ENCODE measurements at places on chromosomes 12 and 14. TPM values are rescaled to one million over a fixed set of nuclear protein-coding genes. Genes with fewer than 3 reads are reported as not detected.

Gene ENDOU
- not detected for total RNA-seq

Gene ERP27
- total RNA-seq = 2.3 TPM

Gene PRB2
- total RNA-seq = not detected

Gene CLEC4A
- total RNA-seq = 0.98 TPM

DNA sequence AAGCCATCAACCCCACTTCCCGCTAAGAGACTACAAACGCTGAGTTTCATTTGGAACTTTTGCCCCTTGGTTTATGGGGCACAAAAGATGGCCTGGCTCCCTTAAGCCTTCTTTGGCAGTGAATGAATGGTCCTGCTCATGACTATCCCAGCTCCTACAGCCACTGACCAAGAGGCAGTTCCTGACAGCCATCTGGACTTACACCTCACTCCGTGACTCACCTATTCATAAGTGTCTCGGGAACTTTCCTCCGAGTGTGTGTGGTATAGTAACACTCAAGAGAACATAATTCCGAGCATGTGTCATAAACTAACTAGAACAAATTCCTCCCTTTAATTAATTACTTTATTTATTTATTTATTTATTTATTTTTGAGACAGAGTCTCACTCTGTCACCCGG, 51.9 kb upstream of the NUDT4 start:
- H3K36me3 ChIP-seq = no peaks in the 10 kb centered on the region
- no peaks in the 10 kb centered on the region for H3K27me3 ChIP-seq
- no peaks in the 10 kb centered on the region for H3K4me1 ChIP-seq
- H3K27ac ChIP-seq = no peak overlapping the region
- DNase-seq = no peak
- no peak overlapping the region for H3K4me3 ChIP-seq

GRCh38 chr14:54048311-54048710, 91.7 kb upstream of the BMP4 start:
- H3K4me1 ChIP-seq = no peaks in the 10 kb centered on the region
- no peak overlapping the region for H3K4me3 ChIP-seq
- H3K36me3 ChIP-seq = no peaks in the 10 kb centered on the region
- no peak for DNase-seq

DNA sequence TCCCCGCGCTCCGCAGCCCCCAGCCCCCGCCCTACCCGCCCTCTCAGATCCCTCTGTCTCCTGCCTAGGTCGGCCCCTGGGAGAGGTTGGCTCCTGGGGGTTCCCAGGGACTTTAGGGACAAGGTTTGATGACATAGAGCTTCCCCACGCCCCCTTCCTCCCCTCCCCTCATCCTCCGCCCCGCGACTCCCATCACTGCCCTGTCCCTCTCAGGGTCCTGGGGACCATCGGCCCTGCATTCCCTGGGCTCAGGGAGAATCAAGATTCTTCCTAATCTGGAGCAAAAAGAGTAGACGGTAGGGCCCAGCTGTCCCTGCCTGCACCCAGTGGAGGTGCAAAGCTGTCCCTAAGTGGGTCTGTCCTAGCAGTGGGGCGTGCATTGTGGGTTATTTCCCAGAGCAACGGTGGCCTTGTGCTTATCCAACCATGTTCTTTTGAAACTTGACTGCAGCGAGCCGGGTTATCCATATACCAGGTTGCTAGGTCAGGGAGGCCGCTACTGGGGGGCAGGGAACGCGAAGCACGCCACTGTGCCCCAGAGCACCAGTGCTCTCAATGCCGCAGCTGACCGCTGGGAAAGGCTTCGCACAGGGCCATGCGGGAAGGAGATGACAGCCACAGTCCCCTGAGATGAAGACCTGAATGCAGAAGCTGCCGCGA, 124.4 kb upstream of the PRMT8 start:
- no peaks in the 10 kb centered on the region for H3K4me1 ChIP-seq
- DNase-seq = no peak
- H3K36me3 ChIP-seq = no peaks in the 10 kb centered on the region
- H3K4me3 ChIP-seq = no peak overlapping the region

GRCh38 chr12:47757364-47757839, 1.3 kb downstream of the RAPGEF3 start:
- H3K36me3 ChIP-seq = no peaks in the 10 kb centered on the region
- no peak for DNase-seq
- H3K27me3 ChIP-seq = no peaks in the 10 kb centered on the region
- H3K4me1 ChIP-seq = peaks cover 30% of the 10 kb centered on the region

- no peak for DNase-seq
- H3K4me1 ChIP-seq = no peaks in the 10 kb centered on the region
- no peak overlapping the region for H3K4me3 ChIP-seq
- H3K27me3 ChIP-seq = no peaks in the 10 kb centered on the region
- H3K27ac ChIP-seq = no peak overlapping the region
Measured at GRCh38 chr14:102231476-102232347, 73.3 kb downstream of the MOK start.

DNA sequence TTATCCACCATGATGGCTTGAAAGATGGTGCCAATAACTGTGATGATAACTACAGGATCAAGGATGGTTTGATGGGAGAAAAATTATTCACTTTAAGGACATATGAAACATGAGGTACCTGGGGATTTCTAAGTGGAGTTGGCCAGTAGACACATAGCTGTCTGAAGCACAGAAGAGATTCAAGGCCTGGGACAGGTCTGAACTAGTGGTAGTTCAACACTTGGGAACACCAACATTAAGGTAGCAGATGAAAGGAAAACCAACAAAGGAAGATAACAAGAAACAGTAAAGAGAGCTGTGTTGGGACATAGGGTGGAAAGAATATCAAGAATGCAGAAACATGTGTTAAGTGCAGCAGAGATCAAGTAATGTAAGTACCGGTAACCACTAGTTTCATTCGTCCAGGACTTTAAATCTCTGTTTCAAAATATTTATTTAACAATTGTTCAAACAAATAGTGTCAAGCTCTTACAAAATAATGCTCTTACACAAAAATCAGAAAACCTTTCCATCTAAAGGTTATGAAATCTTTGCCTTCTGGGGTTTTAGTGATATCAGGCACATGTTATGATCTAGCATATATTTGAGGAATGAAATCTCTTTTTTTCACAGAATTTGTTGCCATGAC, 104.7 kb downstream of the ST8SIA1 start:
- H3K27me3 ChIP-seq = no peaks in the 10 kb centered on the region
- H3K27ac ChIP-seq = no peak overlapping the region
- H3K36me3 ChIP-seq = no peaks in the 10 kb centered on the region
- H3K4me3 ChIP-seq = no peak overlapping the region
- no peaks in the 10 kb centered on the region for H3K4me1 ChIP-seq
- no peak for DNase-seq

DNA sequence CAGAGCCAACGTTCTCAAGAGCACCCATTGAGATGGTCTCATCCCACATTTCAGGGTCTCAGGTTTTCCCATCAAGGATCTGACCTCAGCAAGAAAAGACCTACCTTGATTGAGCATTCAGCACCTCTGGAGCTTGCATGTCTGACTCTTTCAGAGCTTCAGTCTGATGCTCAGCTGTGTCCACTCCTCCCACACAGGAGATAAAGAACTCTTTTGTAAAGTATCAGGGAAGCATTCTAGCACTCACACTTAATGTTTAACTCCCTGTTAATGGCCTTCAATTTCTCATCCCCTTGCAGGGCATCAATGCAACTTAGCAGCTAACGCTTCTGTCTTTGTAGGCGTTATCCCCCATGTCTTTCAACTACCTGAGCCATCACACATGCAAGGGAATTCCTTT, 124.1 kb downstream of the GALC start:
- peaks cover 15% of the 10 kb centered on the region for H3K27me3 ChIP-seq
- H3K4me1 ChIP-seq = peaks cover 13% of the 10 kb centered on the region
- no peak for DNase-seq
- no peak overlapping the region for H3K4me3 ChIP-seq
- H3K27ac ChIP-seq = no peak overlapping the region

DNA sequence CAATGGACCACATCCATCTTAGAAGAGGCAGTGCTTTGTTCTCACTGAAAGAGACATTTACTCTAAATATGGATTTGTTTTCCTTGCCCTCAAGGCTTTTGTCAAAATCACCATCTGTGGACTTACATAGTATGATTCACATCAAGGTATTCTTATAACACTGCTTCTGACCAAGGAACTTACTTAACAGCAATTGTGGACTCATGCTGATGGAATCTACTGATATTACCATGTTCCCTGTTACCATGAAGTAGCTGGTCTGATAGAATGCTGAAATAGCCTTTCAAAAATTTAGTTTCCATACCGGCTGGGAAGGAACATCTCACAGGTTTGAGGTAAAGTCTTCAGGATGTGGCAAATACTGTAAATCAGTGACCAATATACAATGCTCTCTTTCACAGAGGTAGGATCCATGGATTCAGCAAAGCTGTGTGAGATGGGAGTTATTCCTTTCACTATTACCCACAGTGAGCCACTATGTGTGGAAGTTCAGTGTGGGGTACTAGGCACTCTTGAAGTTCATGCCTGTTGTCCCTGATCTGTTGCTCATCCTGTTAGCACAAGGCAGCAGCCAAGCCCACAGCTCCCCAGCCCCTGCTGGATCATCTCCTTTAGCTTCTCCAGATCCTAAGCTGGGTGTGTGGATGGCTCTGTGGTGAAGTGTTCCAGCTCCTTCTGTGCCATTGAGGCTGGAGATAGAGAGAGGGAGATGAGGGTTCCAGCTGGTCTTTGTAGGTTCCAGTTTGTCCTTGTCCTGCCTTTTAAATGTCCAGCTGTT, 126.4 kb downstream of the ATP23 start:
- no peaks in the 10 kb centered on the region for H3K36me3 ChIP-seq
- H3K27ac ChIP-seq = no peak overlapping the region
- DNase-seq = no peak
- H3K27me3 ChIP-seq = peaks cover 2% of the 10 kb centered on the region
- no peaks in the 10 kb centered on the region for H3K4me1 ChIP-seq

Data from activated CD8-positive, alpha-beta T cell treated with anti-CD3 and anti-CD28 coated beads for 36 hours (primary cell).